ENCODE measurements at places on chromosomes 4 and X. TPM values are rescaled to one million over a fixed set of nuclear protein-coding genes. Genes with fewer than 3 reads are reported as not detected.
A peak's percentile ranks its signal among the peaks of the same experiment; 100 is the strongest.

Gene ATG4A
- total RNA-seq, result 3.2 TPM

Gene GPC3
- total RNA-seq, result 1.3 TPM

Gene TEX13B
- total RNA-seq, result not detected

Gene POF1B
- total RNA-seq, result 48.7 TPM

Gene COX7B2
- not detected for total RNA-seq

Gene CENPVL2
- not detected for total RNA-seq

Gene IL1RAPL2
- not detected for total RNA-seq

Gene CSN3
- total RNA-seq, result not detected

DNA sequence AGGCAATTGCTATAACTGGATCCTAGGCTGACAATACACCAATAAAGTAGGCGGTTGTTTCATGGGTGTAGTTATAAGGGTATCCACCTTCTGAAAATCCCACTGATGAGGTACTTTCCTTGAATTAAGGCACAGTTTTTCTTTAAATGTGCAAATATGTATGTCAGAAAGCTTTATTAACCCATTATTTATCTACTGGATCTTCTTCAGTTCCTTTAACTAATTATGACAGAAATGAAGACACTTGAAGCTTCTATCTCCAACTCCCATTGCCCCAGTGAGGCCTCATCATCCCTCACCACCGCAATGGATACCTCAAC lies 159.6 kb upstream of the KLF3 start:
- DNase-seq, result no peak

DNA sequence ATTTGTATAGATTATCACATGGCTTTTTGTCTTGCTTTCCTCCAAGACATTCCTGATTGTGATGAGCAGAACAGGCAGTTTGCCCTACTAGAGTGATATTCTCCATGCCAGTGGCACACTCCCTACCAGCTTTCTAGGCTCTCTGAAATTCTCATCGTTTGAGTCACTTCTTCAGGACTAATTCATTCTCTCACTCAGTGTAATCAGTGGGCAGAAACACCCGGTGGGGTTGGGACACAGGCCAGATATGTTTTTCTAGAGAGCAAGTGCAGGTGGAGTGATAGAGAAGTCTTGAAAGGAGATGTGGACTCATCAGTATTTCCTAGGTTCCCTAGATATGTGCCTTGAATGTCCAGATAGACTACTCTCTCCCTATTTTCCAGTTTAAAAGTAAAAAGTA lies 13.1 kb downstream of the RAB33A start:
- no peak for DNase-seq

DNA sequence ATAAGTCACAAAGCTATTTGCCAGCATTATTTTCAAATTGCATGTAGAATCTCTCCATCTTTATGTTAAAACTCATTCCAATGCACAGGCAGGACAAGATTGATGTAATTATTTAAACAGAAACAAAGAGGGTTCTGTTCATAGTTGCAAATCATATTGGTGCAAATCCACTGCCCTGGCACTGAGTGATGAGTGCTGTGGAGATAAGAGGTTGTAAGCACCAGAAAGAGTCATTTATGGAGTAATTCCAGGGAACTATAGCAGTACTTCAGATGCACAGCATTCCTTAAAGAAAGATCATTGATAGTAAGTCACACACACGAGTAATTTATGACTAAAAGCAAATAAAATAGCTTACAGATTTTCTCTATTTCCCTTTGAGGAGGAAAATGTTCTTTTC lies 337.7 kb upstream of the CTSO start:
- no peak for DNase-seq

GRCh38 chrX:67654301-67654700 lies 110.5 kb downstream of the AR start:
- no peak for DNase-seq

DNA sequence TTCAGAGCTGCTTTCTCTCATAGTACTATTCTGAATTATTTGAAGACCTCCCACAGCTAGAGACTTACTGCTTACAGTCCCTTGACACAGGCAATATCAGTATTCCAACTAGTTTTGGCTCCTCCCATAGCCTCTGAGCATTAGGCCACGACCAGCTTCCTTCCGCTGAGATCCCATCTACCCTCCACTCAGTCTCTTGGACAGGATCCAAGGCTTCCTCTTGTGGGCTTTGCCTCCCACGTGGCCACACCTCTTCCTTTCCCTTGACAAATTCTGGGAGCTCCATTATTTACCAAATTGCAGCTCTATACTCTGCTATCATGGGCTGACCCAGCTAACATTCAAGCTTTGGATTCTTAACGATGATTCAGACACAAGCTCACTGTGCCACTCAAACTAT lies 470.4 kb upstream of the GALNT7 start:
- DNase-seq, result no peak

DNA sequence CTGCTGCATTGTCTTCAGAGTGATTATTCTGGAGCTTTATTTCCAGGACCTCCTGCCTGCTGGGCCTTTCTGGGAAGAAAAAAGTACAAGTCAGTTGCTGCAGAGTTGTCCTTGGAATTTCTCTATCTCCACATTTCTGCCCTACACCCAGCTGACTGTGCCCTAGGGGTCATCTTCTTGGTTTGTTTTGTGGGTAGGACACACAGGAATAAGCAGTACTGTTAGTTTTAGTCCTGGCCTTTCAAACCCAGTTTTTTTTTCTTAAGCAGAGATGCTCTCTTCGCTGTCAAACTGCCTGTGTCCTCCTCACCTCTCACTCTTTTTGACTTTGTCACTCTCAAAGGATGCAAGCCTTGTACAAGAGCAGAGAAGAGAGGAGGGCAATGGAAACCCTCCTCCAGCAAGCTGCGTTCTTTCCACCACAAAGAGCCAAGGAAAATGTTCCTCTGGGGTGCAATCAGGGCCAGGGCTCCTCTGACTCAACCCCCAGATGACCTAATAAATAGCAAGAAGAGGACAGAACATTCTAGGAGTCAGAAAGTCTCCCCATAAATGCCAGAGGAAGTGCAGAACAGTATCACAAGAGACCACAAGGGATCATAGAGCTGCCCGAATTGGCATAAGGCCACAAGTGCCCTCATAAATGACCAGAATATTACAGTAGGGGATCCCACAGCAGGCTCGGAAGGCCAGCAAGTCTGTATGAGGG lies 186.2 kb downstream of the RCHY1 start:
- DNase-seq, result no peak

DNA sequence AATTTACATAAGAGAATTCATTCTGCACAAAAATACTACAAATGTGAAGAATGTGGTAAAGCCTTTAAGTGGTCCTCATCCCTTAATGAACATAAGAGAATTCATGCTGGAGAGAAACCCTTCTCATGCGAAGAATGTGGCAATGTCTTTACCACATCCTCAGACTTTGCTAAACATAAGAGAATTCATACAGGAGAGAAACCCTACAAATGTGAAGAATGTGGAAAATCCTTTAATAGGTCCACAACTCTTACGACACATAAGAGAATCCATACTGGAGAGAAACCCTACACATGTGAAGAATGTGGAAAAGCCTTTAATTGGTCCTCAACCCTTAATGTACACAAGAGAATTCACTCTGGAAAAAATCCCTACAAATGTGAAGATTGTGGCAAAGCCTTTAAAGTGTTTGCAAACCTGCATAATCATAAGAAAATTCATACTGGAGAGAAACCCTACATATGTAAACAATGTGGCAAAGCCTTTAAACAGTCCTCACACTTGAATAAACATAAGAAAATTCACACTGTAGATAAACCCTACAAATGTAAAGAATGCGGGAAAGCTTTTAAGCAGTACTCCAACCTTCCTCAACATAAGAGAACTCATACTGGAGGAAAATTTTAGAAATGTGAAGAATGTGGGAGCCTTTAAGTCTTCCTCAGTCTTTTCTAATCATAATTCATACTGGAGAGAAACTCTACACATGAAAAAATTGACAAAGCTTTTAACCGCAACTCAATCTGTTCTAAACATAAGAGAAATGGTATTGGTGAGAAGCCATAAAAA lies 37.4 kb downstream of the ZNF718 start:
- DNase-seq, result no peak

GRCh38 chr4:40238700-40239548 lies 42.1 kb downstream of the RHOH start:
- DNase-seq, result no peak

- DNase-seq, result no peak
Measured at GRCh38 chr4:17578482-17578891, 1.5 kb downstream of the LAP3 start.

GRCh38 chr4:15729910-15730533 lies 27.2 kb downstream of the BST1 start:
- peak; percentile 54 for DNase-seq

GRCh38 chr4:102388611-102389010 lies 43.3 kb upstream of the SLC39A8 start:
- no peak for DNase-seq

DNA sequence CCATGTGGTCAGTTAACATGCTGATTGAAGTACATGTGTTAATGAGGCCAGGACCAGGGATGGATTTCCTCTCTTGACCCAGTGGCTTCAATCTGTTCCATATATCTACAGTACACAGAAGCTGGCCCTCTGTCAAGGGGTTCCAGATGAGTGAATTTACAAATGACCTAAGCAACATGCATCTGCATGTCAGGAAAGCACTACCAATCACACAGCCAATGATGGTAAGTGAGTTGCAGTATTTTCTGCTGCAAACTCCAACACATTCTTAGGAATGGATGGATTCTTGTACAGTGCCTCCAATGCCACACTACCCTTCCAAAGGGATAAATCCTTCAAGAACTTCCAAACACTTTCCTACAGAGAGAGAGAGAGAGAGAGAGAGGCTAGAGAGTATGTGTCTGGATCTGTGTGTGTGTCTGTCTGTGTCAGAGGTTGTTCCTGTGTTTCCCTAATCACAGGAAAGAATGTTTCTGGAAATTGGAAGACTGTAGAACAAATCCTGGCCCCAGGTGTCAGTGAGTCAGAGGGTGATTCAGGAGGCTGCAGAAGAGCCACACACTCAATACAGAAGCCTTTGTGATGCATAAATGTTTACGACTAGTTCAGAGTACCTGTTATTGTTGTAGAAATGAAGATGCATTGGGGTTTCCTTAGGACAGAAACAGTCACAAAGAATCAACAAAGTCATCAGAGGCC lies 107.5 kb downstream of the GUCY2F start:
- no peak for DNase-seq

GRCh38 chrX:24870143-24870542 lies 145.6 kb downstream of the ARX start:
- DNase-seq, result no peak

- no peak for DNase-seq
Measured at GRCh38 chrX:68721546-68721945, 74.1 kb downstream of the STARD8 start.

DNA sequence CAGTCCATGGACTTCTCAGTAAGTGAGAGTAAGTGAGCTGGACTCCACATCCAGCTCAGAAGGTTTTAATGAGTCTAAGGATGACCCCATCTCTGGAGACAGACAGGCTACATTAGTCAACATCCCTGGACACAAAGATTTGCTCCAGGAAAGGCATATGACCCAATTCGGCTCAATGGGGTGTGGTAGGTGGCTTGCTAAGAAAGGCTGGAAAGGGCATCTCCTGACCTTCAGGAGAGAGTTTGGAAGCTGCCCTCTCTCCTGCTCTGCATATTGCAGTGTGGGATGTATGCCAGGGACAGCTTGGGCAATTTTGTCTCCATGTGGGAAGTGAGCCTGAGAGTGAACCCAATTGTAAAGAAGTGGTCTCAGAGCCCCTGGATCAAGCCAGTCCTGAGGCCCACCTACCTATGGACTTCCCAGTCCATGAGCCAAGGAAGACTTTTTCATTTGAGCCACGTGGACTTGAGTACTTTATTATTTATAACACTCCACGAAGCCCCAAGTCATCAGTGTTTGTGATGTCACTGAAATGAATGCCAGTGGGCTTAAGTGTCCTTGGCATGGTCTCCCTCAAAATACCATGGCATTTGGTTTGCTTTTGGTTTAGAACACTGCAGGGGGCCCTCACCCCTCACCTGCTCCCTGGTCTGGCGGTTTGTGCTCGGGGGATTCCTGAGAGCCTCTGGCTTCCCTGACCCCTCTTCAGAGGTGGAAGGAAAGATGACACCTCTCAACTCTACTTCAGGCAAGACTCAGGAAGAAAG lies 10.4 kb upstream of the ABLIM2 start:
- DNase-seq, result no peak

GRCh38 chrX:131975851-131976250 lies 47.3 kb upstream of the STK26 start:
- DNase-seq, result no peak

DNA sequence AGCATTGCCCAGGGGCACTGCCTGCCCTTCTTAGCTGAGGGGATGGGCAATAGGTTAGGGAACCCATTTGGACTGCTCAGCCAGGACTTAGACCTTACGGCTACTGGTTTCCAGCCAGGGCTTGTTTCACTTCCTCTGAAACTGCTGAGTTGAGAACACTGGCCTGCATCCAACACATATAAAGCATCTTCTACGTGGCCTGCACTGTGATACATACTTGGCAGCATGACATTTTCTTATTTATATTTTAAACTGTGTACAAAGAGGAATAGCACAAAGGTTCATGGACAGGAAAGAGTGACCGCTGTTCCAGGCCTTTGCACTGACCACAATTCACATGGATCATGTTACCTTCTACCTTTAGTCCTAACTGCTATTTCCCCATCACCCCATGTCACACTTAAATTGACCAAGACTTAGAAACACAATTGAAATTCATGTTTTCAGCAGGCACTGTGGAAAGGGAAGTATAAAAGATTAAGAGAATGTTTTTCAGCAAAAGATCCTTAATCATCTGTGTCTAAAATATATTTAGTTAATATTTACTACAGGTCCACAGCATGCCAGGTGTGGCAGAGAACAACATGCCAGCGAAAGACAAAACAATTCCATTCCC lies 43.7 kb downstream of the NLGN4X start:
- DNase-seq, result no peak

GRCh38 chrX:10482261-10482660 lies 138.1 kb downstream of the MID1 start:
- DNase-seq, result no peak

DNA sequence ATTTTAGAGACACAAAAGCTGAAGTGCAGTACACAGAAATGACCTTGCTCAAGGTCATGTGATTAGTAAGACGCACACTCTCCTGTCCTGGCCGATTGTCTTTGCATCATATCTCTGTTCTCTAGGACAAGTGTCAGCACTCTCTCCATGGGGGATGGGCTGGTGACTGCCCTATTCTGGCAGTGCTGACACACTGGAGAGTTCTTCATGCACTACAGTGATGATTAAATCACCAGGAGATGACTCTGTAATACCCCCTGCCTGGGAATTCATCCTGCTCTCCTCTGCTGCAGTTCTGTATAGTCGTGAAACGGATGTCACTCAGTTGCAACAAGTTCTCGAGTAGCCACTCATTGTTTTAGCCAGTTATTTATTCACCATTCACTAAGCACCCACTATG lies 5.3 kb upstream of the SHISA3 start:
- DNase-seq, result no peak

- DNase-seq, result no peak
Measured at GRCh38 chrX:13377550-13377934, 57.7 kb upstream of the ATXN3L start.

- DNase-seq, result no peak
Measured at GRCh38 chrX:134461437-134461836, 1.5 kb downstream of the HPRT1 start.

All from HT-29 (cell line).